COR-L47 (cell line): ENCODE measurements at places on chromosomes 12 and 14.
A peak's percentile ranks its signal among the peaks of the same experiment; 100 is the strongest.

- no peak for DNase-seq
Observed at GRCh38 chr12:59768031-59768430, 172.2 kb downstream of the SLC16A7 start.

DNA sequence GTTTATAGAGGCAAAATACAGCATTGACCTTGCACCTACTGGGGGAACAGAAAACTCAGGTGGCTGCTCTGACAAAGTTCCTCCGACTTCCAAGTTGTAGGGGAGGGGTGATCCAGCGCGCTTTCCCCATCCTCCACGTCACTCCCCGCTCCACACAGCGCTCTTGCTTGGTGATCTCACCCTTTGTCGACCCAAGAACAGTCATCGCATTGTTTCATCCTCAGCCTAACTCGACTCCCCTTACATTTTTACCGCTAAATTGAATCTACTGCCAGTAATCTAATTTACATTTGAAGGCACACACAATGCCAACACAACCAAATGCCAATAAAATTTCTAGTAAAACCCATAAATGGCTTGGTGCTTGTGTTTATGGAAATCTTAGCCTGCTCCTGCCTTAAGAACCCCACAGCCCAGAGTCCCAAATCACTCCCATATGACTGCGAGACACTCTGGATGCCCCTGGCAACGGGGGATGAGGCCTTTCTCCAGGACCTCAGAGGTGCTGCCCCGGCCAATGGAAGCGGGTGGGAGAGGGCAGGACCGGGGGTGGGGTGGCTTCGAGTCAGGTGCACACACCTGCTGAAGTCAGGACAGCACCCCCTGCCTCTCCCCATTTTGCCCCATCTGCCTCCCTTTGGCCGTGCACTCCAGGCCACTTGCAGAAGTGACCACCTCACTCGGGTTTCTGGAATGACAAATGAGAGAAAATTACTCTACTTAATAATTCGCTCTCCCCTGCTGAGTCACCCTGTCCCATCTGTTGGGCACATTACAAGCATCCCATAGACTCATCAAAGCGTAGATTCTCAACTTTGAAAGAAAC lies 98.2 kb upstream of the GSC start:
- no peak for DNase-seq

- DNase-seq: no peak
Observed at GRCh38 chr12:48110691-48111311, 4.9 kb upstream of the SENP1 start.

GRCh38 chr14:81727218-81727617 lies 193.6 kb upstream of the SEL1L start:
- DNase-seq: peak; percentile 7

GRCh38 chr14:90551070-90551704 lies 154.4 kb downstream of the CALM1 start:
- no peak for DNase-seq

GRCh38 chr12:2290516-2291065 lies 237.8 kb downstream of the CACNA1C start:
- no peak for DNase-seq

DNA sequence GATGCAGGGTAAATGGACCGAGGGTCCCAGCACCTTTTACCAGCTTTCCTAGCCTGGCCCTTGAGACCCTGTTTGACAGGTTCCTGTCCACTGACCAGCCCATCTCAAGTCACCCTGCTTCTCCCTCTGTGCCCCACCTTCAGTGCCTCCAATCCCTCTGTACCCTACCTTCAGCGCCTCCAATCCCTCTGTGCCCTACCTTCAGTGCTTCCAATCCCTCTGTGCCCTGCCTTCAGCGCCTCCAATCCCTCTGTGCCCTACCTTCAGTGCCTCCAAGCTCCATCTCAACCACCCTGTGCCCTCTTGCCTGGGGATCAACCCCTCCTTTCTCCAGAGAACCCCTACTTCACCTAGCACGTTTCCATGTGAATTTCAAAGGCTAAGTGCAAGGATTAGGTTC lies 54.3 kb downstream of the ZFP36L1 start:
- DNase-seq: no peak

- no peak for DNase-seq
Observed at GRCh38 chr12:120013659-120014380, 24.8 kb downstream of the BICDL1 start.

DNA sequence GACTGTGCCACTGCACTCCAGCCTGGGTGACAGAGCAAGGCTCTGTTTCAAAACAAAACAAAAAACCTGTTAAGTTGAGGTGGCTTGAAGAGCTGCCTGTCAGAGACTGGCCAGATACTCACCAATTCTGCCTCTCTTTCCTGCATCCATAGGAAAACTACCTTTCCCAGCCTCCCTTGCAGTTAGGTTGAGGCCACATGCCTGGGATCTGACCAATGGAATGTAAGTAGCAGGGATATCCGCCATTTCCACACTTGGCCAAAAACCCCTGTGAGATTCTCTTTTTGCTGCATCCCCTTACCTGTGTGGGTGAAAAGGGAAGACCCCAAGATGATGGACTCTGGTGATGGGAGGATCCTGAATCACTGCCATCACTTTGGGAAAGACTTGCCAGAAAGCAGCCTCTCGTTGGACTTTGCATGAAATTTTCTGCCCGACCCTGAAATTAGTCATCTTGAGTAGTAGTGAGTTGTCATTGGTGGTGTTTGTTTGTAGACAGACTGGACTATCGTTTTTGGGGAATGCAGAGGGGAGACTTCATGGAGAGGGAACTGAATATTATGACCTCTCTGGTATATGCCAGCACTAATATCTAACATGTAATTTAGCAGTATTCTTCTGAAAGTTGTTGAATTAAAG lies 14.0 kb downstream of the GPR68 start:
- no peak for DNase-seq

DNA sequence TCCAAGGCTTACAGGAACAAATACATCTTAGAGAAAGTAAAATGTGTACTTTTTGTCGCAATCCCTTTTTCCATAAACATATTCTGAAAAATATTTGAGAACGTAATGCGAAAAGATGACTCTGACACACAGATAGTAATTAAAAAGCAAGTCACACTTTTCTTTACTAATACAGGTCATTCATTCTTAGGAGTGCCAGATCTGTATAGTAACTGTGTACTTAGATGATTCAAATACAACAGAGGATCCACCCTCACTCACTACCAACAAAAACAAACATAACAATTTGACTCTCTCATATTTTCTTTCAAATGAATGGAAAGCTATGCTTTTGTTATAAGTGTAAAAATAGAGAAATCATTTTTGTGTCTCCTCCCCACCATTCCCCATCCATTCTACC lies 795.4 kb downstream of the SLC6A15 start:
- DNase-seq: no peak

GRCh38 chr12:79897617-79898016 lies 37.3 kb downstream of the PPP1R12A start:
- no peak for DNase-seq

- DNase-seq: no peak
Observed at GRCh38 chr12:6788972-6789924, at the start of gene CD4. TSS of gene CD4 (plus strand) at chr12:6789528. CDS start at chr12:6800139, 10,611 bp downstream.

DNA sequence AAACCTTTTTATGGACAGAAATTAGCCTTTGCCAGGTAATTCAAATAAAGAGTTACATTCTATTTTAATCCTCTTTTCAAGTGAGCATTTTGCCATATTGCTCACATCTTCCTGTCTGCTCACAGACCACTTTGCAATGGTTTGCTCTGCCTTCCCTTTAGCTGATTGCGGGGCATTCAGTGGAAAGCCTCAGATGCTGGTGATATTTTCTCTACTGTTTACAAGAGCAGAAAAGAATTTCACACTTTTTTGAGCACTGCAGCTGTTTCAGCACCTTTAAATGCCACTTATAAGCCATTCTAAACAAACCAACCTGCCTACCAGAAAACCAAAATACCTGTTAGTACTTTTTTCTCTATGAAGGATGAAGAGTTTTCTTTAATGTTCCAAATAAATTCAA lies 195.7 kb upstream of the LRIG3 start:
- DNase-seq: no peak

GRCh38 chr12:114691763-114692185 lies 7.8 kb upstream of the TBX3 start:
- no peak for DNase-seq

DNA sequence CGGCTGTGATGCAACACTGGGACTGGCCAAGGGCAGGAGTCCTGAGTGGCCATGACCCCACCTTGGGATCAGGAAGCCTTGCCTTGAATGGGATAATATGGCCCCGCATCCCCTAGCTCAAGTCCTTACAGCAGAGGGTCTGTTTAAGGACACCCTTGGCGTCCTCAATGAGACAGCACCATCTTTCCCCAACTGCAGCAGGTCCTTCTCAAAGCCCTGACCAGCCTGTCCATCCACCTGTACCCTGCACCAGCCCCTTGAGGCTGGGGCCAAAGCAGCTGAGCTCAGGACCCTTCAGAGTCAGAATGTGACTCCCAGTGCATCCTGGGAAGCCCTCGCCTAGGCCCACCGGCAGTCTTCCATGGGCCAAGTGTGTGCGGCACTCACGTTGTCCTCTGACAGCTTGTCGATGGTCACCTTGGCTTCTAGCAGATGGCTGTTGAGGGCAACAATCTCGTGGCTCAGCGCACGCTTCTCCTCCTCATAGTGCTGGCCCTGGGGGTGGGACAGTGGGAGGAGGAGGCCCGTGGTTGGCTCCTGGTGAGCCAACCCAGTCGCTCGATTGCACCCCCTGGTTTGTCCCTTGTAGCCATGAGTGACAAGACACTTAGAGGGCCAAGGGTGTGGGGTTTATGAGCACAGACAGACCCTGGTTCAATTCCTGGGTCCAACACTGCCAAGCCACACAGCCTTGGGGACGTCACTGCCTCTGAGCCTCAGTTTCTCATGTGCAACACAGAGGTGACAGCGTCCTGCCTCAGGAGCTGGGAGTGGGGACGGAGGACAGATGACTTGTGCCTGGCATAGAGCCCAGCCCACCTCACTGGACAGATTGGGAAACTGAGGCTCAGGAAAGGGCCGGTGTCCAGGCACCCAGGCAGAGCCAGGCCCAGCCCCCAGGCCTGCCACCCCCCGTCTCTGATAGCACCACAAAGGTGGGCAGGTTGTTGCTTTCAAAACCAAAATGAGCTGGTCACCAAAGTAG lies 43.5 kb downstream of the BEGAIN start:
- no peak for DNase-seq

DNA sequence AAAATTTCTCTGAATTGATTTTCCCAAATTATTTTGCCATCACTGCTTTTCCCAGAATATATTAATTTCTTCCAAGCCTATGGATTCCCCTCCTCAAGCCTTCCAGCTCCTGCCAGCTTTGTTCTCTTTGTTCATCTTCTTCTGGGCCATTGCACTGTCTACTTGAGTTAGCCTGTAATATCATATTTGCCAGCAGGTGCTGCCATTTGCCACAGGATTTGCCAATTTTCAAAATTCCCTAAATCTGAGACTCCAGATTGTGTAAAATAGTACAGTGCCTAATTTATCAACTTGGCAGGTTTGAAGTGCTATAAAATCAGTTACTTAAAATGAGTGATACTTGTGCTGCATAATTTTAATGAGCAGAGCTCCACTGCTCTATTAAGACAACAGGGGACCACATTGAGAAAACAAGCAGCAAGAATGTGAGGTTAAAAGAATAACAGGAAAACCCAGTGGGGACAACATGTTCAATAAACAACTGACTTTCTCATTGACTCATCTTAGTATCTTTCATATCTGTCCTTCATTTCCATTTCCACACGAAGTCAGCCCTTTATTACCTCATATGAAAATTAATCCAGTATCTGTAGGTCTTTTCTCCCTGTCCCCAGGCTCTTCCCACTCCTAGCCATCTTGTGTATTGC lies 84.6 kb upstream of the CCDC196 start:
- peak; percentile 33 for DNase-seq

- DNase-seq: no peak
Observed at GRCh38 chr14:89455412-89455811, 38.4 kb upstream of the FOXN3 start.

DNA sequence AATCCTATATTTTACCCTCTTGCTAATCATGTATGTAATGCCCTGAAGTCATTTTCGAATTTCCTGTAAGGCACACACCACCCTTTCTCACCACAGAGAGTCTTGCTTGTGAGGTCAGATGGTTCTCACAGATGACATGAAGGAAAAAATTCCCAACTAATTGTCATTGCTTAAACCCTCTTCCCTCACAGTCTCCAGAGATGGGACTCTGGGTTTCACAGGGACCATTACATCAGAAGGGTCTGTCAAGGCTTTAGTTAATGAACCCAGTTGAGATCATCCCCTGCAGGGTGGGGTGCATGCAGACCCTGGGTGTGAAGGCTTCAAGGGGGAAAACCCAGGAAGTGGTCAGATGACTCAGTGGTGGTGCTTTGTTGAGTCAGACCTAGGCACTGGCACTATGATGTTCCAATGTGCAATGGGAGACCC lies 229.6 kb downstream of the BCAT1 start:
- no peak for DNase-seq

DNA sequence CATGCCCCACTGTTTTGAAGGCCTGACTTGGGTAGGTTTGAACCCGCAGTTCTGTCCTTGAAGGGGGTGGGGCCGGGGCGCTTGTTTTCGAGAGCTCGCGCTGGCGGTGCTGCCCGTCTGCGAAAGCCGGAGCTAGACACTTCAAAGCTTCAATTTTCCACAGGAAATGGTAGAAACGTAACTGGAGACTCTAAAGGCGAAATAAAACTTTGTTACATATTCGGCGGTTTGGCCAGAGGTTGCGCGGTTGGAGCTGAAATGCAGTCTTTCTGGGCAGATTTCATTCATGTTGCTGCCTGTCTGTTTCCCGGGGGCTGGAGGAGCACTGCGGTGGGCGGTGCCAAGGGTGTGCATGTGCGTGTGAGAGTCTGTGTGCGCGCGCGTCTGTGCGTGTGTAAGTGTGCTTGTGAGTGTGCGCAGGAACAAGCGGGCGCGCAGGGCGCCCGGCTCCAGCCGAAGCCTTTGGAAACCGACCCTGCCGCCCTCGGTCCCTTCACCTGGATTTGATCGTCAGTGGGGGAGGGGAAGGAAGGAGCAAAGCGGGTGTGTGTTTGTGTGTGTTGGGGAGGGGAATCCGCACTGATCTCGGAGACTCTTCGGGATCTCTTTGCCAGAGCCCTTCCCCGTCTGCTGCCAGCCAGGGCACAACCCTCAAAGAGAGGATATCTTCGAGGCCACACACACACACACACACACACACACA lies 227.7 kb upstream of the CRY1 start:
- peak; percentile 24 for DNase-seq

DNA sequence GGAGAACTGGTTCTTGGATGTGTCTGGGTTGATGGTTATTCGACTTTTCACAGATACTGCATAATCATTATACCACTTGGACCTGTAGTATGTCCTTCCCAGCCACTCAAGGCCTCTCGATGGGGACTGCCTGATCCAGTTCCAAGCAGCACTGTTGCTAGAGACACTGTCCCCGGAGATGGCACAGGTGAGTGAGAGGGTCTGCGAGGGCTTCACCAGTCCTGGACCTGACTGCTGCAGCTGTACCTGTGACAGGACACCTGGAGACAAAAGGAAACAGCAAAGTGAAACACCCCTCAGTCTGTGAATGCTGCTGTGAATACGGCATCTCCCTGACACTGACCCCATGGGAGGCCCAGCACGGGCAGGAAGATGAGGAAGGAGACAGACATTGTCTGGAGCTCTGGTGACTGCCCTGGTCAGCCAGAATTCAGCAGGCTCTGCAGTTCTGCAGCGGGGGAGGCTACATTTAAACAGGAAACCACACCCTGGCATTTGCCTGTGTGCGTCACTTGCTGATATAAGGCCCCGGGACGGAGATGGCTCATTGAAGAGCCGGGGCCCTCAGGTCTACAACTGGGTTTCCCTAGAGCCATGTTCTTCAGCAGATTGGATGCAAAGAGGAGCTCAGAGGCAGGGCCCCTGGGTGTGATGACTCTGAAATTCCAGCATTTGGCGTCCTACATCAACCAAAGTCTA lies 413.6 kb downstream of the TMEM121 start:
- DNase-seq: no peak
